NCI-H1436 treated with DMSO at 0.1 percent for 48 hours (cell line): ENCODE measurements at places on chromosomes 4 and X.

DNA sequence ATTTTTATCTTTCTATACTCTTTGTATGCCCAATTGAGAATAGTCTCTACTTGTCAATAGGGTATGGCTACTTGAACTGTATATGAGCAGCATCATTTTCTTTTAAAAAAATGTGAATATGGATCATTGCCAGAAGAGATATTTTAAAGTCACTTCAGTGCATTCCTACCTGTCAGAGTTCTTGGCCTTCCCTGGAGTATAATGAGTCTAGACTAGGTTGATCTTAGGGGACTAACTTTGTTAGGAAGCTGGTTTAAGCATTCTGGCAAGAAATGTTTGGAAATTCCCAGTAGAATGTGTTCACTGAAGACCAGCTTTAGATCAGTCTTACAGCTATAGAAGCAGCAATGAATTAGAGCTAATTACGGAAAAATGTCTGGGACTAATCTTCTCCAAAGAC, 178.2 kb downstream of the FAT4 start:
- DNase-seq = no peak

- no peak for DNase-seq
These were observed 83.1 kb downstream of the SORBS2 start for GRCh38 chr4:185728893-185729292.

GRCh38 chrX:132909643-132910042, 48.8 kb downstream of the HS6ST2 start:
- no peak for DNase-seq

DNA sequence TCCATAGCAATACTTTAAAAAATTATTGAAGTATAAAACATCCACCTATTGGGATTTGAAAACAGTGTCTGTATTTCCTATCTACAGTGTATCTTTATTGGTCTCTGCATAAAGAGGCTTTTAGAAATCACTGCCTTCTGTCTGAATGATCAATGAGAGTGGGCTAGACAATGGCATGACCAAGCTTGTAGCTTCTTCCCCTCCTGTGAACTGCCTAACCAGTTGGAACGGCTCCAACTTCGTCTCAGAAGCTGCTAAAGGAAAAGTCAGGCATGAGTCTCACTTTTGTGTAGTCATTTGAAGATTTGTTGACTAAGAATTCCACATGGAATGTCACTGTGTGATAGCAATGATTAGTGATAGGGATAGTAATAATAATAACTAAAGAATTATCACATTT, 64.2 kb downstream of the INTS12 start:
- no peak for DNase-seq

DNA sequence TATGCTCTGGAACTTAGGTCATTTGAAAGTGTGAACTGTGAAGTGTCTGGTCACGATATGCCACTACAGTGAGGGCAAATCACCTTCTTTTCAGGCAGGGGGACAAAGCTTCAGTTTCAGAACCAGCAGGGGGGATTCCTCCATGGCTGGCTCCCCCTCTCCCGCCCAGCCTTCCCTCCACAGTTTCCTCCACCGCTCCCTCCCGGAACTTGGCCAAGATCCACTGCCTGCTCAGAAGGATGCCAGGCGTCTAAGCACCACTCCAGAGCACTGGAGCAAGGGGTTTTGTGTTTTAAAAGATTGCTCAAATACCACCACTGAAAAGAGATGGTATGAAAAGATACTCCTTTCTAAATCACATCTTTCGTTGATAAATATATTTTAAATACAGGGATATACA, 126.9 kb downstream of the ELOVL6 start:
- DNase-seq = no peak

GRCh38 chr4:145180298-145181090, at the start of gene OTUD4:
Gene OTUD4, minus strand, starts transcription at chr4:145180589. Its CDS starts 616 bp downstream, at chr4:145179973.
- peak; percentile 83 for DNase-seq

GRCh38 chr4:137748616-137749015, 216.3 kb upstream of the PCDH18 start:
- DNase-seq = no peak

GRCh38 chr4:101415962-101416361, 68.6 kb upstream of the PPP3CA start:
- no peak for DNase-seq

DNA sequence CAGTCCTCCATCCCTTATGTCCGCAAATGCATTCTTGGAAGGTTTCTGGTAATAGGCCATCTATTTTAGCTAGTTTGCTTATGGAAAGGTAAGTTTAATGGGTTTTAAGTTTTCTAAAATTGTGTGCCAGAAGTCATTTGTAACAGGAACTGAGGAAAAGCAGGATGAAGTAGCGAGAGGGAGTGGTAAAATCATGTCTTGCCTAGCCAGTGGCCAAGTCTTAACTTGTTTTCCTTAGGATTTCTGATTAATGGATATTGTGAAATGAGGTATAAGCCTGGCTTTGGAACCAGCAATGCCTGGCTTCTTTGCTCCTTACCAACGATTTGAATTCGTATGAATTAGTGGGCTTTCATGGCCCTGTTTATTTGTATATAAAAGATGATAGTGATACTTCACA, 7.3 kb downstream of the SEC24B start:
- no peak for DNase-seq

- no peak for DNase-seq
These were observed 45.3 kb downstream of the RAB33B start for GRCh38 chr4:139499186-139499585.

DNA sequence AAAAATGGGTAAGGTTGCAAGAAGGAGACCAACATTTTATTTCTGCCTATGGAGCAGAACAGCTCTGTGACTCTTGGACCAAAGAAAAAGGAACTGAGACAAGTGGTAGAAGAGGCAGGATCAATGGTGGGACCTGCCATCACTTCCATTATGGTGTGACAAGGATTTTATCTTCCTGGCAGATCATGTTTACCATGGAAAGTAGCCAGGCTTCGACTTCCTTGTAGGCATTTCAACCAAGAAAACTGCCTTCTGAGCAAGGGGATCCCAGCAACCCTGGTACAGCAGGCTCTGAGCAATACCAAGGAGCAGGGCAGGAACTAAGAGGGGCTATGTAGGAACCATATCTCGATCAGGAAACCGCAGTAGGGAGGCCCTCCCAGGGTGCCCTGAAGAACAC, 317.4 kb downstream of the IQCM start:
- DNase-seq = no peak

GRCh38 chrX:46626566-46626965, 53.0 kb downstream of the CHST7 start:
- no peak for DNase-seq

DNA sequence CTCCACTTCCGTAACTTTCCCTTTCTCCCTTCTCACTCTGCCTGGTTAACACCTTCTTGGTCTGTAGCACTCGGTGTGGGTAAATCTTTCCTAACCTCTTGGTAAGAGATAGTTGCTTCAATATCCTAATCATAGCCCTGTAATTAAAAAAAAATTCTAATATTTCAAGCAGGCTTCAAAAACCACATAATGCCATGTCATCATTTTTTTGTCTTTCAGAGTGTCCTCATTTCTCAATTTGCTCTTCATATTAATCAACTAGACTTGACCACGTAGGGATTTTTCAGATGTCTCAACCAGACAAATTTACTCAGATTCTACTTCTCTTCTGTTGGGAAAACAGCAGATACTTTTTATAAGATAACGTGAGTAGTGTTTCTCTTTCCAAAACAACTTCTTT, 91.0 kb downstream of the FREM3 start:
- no peak for DNase-seq

DNA sequence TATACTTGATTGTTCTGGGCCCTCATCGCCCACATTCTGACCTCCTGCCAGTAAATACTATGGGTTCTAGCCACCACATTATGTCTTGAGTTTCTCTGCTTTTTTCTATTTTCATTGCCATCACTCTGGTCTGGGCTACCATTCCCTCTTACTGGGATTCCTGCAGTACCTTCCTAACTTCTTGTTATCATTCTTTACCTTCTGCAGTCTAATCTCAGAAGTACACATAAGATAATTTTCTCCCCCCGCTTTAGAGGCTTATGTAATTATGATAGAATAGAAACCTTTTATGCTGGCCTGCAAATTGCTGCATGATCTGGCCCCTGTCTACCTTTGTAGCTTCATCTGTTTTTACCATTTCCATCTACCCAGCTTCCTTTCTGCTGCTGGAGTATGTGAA, 19.2 kb downstream of the STIM2 start:
- DNase-seq = no peak

- no peak for DNase-seq
These were observed 287.0 kb upstream of the GALNT7 start for GRCh38 chr4:172881645-172882044.

GRCh38 chrX:75673468-75673867, 111.6 kb downstream of the MAGEE2 start:
- no peak for DNase-seq

- no peak for DNase-seq
These were observed 32.2 kb downstream of the FNIP2 start for GRCh38 chr4:158801066-158801465.

DNA sequence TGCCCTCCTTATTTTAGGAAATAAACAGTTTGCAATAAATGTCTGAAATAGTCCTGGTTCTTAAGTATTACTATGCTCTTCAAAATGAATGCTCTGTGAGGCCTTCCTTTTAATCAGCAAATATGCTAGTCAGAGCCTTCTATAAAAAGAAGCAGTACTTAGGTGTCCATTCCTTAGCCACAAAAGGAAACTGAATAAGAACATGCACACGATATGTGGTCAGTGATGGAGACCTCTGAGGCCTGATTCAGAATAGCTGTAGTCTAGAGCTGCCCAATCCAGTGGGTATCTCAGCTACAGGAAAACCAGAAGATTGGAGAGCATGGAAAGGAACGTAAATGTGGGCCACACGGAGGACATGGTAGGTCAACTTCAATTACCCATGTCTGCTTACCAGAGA, 141.8 kb downstream of the RASL11B start:
- DNase-seq = no peak

DNA sequence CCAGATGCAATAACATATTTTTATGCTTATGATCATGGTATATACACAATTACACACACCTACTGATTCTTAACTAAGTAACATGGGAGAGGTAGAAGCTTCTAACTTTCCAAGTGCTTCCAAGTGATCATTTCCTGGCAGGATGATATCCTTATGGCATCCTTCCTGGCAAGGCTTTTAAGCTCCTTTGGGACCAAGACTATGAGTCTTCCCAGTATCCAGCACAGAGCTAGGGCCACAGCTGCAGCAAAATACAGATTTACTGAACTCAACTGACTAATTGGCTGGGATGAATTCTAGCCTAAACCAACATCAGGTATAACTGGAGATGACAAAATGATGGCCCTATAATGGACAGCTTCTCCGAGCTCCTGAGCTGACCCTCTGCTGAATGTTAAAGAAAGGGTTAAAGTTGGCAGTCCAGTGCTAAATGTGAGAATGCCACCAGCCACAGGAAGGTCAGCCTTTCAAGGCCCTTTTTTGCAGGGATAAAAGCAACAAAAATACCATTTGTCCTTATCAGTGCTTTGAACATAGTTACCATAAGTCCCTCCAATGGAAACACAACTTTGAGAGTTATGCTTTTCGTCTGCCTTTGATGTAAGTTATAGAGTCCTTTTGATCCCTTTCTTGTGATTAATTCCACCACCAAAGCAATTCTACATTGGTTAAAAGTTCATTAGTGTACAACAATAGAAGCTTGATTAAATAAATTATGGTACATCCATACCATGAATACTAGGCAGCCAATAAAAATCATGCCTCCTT, 73.4 kb downstream of the MGST2 start:
- DNase-seq = no peak

- DNase-seq = no peak
These were observed 1517.0 kb downstream of the ADGRL3 start for GRCh38 chr4:62717154-62717553.

DNA sequence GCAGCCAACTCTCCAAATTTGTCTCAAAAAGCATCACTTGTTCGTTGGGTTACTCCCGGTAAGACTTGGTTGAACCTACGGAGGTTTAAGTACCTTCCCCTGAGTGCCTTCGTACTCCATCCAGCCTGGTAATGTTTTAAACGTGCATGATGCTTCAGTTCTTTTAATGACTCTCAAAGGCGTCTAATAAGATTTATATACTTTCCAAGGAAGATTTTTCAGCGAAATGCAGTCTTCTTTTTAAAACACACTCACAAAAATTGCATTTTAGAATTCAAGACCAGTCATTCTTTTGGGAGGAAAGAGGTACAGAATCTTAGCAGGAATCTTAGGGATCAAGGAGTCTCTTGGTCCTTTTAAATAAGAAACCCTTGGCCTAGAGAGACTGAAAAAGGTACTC, 430 bp upstream of the TRPC3 start:
- no peak for DNase-seq

DNA sequence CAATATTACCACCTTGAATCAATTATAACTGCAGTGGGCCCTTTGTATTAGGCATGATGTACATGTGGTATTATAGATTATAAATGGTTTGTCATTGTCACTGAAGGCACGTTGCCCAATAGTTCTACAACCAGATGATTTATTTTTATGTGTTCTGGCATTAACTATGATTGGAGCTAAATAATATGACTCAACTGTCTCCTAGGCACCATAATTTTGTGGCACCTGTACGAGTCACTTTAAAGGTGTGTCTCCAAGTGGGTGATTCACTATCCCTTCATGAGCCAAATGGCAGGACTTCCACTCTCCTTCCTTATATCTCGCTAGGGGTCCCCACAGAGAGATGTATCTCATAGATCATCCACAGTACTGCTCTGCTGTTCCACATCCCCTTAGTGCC, 6.1 kb upstream of the SMPX start:
- DNase-seq = no peak

DNA sequence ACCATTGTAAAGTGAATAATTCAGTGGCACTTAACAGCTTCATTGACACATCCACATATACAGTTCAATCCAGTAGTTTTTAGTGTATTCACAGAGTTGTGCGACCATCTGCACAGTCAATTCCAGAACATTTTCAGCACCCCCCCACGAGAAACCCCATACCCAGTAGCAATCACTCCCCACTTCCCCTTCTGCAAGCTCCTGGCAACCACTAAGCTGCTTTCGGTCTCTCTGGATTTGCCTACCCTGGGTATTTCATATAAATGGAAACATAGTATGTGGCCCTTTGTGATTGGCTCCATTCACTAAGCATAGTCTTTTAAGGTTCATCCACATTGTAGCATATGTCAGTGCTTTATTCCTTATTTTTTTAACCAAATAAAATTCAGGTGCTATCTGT, 10.0 kb downstream of the MSL3 start:
- no peak for DNase-seq

- DNase-seq = no peak
These were observed 40.2 kb downstream of the HOPX start for GRCh38 chr4:56640621-56641493.

DNA sequence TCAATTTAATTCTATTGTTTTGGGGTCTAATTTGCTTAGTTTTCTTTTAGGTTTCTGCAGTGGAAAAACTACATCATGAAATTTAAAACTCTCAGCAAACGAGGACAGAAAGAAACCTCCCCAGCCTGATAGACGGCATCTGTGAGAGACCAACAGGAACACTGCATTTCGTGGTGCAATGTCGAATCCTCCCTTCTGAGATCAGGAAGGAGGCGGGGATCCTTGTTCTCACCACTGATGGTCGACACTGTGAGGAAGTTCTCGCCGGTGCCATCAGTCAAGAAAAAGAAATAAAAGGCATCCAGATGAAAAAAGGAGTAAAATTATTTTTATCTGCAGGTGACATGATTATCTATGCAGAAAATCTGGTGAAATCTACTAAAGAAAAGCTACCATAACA, 16.5 kb downstream of the GAK start:
- no peak for DNase-seq

- peak; percentile 95 for DNase-seq
These were observed 183.2 kb downstream of the FBXW7 start for GRCh38 chr4:152352622-152353116.
